ENCODE measurements at places on chromosomes 2 and 18.

- peak; percentile 44 for DNase-seq
Measured at GRCh38 chr2:180644709-180645108, 335.7 kb upstream of the UBE2E3 start.

- DNase-seq, result no peak
Measured at GRCh38 chr2:10196110-10196892, 73.8 kb downstream of the RRM2 start.

DNA sequence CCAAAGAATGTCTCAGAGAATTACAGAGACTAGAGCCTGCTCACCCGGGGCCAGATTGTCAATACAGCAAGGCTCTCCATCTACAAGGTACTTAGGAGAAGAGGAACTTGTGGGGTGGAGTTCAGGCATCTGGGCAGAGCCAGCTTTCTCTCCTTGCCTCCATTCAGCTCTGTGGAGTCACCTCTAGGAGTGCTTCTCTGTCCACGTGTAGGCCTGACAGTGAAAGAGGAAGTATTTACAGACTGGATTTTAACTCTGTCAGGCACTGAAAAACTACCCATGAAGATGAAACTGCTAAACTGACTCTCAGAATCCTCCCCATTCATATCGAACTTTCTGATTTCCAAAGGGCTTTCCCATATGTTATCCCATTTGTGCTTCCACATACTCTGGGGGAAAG is 315.6 kb downstream of the SETBP1 start:
- no peak for DNase-seq

- DNase-seq, result no peak
Measured at GRCh38 chr2:212536817-212537725, 1.5 kb downstream of the ERBB4 start.

DNA sequence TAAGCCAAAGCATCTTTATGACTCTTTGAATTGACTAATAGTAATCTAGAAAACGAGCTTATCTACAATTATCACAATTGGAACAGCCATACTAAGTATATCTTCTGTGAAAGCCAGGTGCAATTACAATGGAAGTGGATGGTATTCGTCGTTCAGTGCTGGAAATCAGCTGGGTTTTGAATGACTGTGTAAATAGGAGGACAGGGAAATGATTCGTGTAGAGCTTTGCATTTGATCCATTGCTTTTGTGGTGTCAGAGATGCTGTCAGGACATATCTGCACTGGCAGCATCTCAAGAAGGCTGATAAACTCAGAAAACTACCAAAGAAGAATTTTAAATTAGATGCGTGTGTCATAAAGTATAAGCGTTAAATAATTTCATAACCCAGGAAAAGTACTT is 187.1 kb downstream of the ZNF407 start:
- no peak for DNase-seq

- DNase-seq, result peak; percentile 16
Measured at GRCh38 chr2:187900021-187900420, 345.8 kb upstream of the TFPI start.

DNA sequence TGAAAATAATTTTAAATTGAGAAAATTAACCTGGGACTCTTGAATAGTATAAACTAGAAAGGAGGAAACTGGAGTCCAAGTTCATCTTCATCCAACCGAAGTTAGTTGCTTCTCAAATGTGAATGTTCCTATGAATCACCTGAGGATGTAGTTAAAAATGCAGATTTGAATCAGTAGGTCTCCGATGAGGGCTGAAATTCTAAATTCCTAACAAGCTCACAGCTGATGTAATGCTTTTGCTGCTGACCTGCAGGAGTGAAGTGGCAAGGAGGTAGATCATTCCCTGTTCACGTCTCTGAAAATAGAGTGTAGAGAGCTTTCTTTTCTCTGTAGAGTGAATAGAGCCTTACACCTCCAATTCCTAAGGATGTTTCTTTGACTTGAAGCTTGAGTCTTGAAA is 685.5 kb downstream of the CPS1 start:
- DNase-seq, result no peak

DNA sequence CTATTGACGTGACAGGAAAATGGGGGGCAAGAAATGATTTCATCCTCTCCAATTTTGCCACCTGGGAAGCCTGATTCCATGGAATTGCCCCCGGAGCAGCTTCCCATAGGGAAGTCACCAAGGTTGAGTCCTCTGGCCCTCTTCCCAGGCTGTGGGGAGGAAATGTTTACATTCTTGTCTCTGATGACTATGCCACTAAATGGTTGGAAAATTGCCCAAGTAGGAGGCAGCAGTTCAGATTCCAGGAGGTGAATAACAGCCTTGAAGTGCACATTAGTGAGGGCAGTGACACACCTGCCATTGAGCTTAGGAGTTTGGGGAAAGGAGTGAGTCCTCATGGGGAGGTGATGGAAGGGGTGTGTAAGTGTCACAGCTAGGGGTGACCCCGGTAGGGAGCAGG is 449.2 kb upstream of the DCC start:
- DNase-seq, result peak; percentile 72

GRCh38 chr2:225100269-225100668 is 58.0 kb upstream of the DOCK10 start:
- DNase-seq, result peak; percentile 35

- DNase-seq, result no peak
Measured at GRCh38 chr2:176534798-176535466, 265.7 kb downstream of the MTX2 start.

- peak; percentile 2 for DNase-seq
Measured at GRCh38 chr18:43314941-43315340, 37.7 kb upstream of the SYT4 start.

DNA sequence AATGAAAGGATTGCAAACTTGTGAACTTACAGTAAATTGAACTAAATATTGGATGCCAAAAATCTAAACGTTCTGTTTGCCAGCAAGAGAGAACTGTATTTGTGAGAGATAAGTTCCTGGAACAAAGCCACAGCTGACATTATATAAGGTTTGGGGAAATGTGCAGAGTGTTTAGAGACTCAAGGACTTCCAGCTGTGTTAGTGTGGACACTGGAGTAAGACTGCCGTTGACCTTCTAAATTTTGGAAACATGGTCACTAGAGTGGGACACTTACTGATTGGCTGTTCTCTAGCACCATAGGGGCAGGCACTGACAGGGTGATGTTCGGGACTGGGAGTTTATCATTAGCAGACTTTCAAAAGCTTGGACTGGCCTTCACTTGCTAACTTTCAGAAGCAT is 40.5 kb downstream of the SCN9A start:
- no peak for DNase-seq

DNA sequence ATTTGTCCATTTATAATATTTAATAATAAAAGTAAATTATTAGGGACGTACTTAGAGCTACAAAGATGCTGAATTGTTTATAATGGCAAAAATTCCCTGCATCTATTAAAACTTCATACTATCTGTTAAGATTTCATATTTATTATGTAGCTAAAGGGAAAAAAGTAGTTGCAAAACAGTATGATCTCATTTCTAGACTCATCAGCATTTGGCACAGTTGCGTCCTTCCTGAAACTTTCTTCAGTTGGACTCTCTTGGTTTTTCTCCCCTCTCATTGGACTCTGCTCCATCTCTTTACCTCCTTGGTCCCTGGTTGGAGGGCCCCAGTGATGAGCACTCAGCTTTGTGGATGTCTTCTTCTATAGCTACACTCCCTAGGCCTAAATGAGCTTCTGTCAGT is 99.6 kb downstream of the TMEM247 start:
- DNase-seq, result no peak

DNA sequence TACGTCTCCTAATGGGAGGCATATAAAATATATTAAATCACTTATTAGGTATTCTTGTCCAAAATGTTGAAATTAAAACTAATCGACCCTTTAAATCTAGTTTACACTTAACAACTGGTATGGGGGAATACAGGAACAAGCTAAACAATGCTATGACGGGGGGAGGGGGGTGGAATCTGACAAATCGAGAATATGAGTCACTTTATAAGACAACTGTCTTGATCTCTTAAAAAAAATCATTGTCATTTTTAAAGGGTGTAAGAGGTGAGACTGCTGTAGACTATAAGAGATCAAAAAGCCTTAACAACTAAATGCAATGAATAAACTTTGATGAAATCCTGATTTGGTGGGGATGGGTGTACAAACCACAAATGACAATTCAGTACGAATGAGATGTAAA is 6.0 kb downstream of the MAP3K2 start:
- DNase-seq, result no peak

GRCh38 chr18:67451960-67452359 is 64.6 kb downstream of the DSEL start:
- DNase-seq, result no peak

DNA sequence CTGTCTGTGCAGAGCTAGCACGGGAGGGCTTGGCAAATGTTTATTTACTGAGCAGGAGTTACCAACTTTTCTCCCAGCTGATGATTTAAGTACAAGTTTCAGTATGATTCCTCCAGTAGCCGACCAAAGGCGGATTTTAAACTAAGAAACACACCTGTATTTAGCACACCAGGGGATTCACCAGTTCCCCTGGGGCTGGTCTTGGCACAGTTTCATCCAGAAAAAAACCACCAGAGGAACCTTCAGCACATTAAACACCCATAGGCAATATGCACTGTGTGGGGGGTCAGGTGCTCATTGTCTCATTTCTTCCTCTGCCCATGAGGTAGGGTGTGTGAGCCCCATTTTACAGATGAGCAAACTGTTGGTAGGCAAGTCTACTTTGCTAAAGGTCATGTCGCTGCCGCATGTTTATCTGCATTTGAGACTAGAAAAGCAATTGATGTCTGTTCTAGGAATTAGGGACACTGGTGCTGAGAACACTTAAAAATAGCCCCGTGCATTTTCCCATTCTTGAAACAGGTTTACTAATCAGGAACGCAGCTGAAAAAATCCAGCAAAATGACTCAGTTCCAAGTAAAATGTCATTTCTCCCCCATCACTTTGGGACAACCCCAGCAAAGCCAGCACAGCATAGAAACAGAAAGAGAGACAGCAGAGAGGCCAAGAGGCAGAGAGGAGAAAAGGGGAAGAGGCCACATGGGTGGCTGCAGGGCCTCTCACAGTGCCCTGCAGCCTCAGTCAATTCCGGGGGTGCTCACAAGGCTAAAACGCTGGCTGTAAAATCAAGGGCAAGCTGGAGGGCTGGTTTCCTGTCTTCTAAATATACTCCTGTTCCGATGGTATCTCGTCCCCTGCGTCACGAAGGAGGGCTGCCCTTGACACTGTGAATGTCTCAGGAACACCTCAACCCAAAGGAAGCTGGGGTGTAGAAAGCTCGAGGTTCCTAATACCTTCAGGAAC is 166.8 kb upstream of the ID2 start:
- DNase-seq, result no peak

- no peak for DNase-seq
Measured at GRCh38 chr18:49648326-49648725, 86.5 kb downstream of the LIPG start.

GRCh38 chr2:68468801-68469200 is 1.4 kb downstream of the APLF start:
- DNase-seq, result no peak

GRCh38 chr2:196480653-196481323 is 158.7 kb upstream of the CCDC150 start:
- no peak for DNase-seq

- peak; percentile 39 for DNase-seq
Measured at GRCh38 chr18:9516437-9517064, 41.2 kb downstream of the RALBP1 start.

DNA sequence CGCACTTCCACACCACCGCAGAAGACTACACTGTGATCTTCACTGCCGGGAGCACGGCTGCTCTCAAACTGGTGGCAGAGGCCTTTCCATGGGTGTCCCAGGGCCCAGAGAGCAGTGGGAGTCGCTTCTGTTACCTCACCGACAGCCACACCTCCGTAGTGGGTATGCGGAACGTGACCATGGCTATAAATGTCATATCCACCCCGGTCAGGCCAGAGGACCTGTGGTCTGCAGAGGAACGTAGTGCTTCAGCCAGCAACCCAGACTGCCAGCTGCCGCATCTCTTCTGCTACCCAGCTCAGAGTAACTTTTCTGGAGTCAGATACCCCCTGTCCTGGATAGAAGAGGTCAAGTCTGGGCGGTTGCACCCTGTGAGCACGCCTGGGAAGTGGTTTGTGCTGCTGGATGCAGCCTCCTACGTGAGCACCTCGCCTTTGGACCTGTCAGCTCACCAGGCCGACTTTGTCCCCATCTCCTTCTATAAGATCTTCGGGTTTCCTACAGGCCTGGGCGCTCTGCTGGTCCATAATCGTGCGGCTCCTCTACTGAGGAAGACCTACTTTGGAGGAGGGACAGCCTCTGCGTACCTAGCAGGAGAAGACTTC is 12.5 kb downstream of the MOCOS start:
- DNase-seq, result no peak

All from foreskin keratinocyte (primary cell).